ENCODE measurements at places on chromosomes 5 and 9.

DNA sequence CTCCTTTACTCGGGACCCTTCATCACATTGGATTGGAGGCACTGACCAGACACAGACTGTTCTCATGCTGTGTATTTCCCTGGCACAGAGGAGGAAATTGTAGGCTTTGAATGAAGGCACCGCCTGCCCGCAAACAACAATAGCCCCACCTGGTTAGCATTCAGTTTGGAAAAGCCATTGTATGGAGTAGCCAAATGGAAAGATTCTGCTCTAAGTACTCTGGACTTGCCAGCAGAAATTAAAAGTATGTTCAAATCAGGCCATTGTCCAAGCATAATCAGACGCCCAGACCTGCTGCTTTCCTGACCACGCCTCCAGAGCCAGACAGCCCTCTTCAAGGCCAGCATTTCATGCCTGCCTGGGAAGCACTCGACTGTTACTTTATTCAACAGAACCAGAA is 8.0 kb upstream of the SEMA4D start:
- no peak for DNase-seq

GRCh38 chr5:71457106-71457505 is 1.7 kb downstream of the BDP1 start:
- no peak for DNase-seq

DNA sequence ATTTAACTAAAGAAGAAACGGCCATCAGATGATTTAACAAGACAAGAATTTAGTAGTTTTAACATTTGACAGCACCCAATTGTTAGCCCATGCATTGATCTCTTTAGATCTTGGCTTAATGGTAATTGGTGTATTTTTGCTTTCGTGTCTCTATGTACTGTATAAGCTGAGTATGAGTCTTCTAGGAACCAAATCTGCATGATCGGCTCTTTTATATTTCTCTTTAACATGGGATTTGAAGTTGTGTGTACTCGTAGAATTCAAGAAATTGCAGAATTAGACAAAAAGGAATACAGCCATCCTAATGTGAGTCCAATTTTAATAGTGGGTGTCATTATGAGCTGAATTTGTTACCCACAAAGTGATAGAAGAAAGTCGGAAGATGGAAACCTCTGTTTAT is 438.9 kb upstream of the WWC1 start:
- no peak for DNase-seq

DNA sequence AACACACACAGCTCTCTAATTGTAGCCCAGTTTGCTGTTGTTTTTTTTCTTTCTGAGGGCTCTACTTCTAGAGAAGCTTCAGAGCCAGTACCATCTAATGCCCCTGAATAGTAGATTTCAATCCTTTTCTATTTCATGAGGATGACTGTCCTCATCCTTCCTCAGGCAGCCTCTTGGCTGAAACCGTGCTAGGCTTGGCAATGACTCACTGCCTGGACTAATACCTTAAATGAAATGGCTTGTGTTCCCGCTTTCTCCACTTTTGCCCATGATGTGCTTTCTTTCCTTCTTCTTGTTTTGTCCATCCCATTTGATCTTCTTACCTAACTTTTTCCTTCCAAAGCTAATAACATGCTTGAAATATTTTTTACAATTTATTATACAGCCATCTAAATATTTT is 80.1 kb downstream of the ITGA1 start:
- DNase-seq, result no peak

DNA sequence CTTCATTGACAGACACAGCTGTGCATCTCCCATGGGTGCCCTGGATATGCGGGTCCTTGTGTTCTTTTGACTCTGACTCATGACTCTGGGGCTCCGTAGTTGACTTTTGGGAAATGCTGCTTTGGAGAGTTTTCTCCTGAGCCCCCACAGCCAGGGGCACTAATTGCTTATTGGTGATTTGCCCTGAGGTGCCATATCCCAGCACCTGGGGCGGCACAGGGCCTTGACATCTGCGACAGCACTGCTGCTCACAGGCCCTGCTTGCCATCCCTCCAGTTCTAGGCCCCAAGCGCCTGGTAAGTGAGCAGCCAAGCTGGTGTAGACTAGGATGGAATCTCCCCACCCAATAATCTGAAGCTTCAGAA is 75.1 kb downstream of the AMBP start:
- peak; percentile 21 for DNase-seq

GRCh38 chr9:36942891-36943290 is 91.2 kb downstream of the PAX5 start:
- DNase-seq, result no peak

GRCh38 chr9:121271368-121272341 is 3.7 kb downstream of the GSN start:
- DNase-seq, result no peak

- peak; percentile 100 for DNase-seq
Observed at GRCh38 chr5:131634996-131635683, at the start of gene RAPGEF6. RAPGEF6 (minus strand) TSS chr5:131635229; CDS start chr5:131635030, 199 bp downstream.

- DNase-seq, result no peak
Observed at GRCh38 chr9:134636149-134636507, 5.5 kb upstream of the COL5A1 start.

DNA sequence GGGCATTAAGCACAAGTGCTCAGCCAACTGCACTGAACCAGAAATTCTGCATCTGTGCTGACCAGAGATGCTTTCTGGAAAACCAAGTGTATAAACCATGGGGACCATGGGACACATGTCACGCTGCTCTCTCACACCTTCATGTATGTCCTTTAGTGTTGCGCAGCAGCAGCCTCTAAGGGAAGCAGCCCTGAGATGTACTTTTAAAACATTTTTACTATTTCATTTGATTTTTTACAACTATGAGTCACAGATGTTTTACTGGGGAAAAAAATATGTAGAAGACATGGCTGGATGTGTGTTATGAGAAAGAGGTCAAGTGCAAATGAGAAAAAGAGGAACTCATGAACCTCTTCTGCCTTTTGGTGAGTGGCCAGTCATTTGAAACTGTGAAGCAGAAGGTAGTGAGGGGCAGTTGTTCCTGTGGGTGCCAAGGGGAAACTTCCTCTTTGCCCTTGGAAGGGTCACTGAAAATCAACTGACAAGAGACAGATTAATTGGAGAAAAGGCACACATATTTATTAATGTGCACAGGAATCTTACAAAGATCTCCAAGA is 31.4 kb upstream of the SYK start:
- no peak for DNase-seq

DNA sequence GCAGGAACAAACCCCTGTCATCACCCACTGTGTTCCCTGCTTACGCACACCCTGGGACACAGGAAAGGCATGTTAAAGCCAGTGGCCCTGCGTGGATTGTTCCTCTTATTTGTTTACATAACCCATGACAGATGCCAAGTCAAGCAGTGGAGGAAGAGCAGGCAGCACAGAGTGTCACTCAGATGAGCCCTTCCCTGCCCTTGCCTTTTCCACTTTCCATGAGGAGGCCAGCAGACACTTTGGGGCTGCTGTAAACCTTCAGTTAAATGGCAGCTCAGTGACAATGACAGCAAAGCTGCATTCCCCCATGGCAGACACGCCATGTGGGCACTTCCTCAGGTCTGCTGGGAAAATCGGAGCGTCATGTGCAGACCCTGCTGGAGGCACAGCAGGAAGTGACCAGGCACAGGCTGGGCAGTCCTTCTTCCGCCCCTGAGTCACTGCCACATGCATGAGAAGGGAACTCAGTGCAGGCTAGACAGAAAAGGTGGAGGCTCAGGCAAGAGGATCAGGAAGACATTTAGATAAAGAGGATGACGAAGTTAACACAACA is 216.8 kb upstream of the PIK3R1 start:
- no peak for DNase-seq

DNA sequence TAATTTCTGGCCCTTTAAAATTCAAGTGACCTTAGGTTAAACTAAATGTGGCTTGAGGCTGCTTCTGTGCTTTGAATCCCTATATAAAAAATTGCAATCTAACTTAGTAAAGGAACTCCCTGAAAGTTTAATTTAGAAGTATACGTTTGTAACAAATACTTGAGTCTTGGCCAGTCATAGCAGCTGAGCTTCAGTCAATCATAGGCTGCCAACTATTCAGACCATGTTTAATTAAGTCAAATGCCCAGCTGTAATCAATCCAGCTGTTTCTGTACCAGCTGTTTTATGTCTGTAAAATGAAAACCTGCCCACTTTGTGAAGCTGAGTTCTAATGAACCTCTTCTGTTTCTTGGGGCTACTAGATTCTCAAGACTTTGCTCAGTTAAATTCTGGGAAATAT is 760.1 kb downstream of the MAT2B start:
- DNase-seq, result no peak

GRCh38 chr9:112174222-112174964 is 704 bp downstream of the SUSD1 start:
- DNase-seq, result peak; percentile 91

Data from activated CD8-positive, alpha-beta memory T cell treated with anti-CD3 and anti-CD28 coated beads, Interleukin-2, amount 10 ng/mL, durations not matched to agents 7 days and 5 days (primary cell).